ENCODE measurements at places on chromosomes 11 and 22. TPM values are rescaled to one million over a fixed set of nuclear protein-coding genes. Genes with fewer than 3 reads are reported as not detected.

ROBO4 gene
- total RNA-seq = 0.25 TPM

CHRNA10 gene
- 2.1 TPM for total RNA-seq

FJX1 gene
- total RNA-seq = 50.2 TPM

AGBL2 gene
- total RNA-seq = 1.4 TPM

SYT8 gene
- 0.36 TPM for total RNA-seq

TRIM6 gene
- 23.9 TPM for total RNA-seq

CTNND1 gene
- total RNA-seq = 243 TPM

TSKU gene
- total RNA-seq = 69.6 TPM

INCENP gene
- total RNA-seq = 17.7 TPM

Measured in astrocyte (in vitro differentiated cells and primary cell).